ENCODE measurements at places on chromosomes 4 and X. TPM values are rescaled to one million over a fixed set of nuclear protein-coding genes. Genes with fewer than 3 reads are reported as not detected.

DNA sequence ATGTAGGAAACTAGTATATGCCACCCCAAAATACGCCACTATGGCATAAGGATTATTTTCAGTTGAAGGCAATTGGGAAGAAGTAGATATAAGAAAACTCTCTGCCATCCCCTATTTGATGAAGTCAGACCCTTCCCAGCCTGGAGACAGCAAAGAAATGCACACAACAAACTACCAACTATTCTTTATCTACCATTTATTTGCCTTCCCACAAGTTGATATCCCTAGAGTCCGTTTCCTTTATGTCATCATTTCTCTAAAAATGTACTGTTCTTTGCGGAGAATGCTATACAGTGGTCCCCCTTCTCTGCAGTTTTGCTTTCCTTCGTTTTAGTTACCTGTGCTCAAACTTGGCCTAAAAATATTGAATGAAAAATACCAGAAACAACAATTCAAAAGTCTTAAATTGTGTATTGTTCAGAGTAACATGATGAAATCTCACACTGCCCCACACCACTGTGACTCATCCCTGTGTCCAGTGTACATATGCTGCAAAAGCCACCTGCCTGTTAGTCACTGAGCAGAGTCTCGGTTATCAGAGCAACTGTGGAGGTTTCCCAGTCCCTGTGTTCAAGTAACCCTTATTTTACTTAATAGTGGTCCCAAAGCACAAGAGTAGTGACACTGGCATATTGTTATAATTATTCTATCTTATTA is 152.3 kb downstream of the WDFY3 start:
- DNase-seq, result peak; percentile 62

DNA sequence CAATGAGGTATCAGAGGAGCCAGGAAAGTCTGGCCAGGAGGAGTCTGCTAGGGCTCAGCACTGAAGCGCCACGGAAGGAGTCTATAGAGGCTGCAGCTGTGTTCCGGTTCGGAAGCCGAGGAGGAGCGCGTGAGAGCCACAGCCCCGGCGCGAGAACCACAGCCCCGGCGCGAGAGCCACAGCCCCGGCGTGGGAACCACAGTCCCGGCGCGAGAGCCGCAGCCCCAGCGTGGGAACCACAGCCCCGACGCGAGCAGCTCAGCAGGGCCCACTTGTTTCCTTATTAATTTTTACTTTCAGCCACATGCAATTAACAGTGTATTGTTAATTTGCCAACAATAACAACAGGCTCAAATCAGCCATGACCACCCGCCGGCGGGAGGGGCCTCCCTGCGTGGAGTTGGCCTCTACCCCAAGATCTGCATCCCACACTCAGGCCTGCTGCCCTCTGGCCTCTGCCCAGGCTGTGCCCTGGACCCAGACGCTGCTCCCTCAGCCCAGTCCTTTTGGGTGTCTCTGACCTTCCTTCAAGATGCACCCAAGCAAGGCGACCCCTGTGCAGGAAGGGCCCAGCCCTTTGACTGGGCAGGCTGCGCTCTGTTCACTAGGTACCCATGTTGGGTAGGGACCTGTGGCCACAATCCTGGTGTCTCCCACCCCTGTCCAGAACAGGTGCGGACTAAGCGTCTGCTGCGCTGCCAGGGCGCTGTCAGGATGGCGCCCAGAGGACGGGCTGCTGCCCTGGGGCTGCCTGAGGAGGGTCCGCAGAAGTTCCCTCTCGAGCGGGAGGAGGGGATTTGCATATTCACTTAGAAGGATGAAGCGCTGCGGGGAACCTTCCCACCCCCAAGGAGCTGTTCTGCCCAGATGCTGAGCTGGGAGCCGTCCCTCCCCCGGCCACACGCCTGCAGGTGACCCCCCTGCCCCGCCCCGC is 113.8 kb downstream of the ADRA2C start:
- no peak for DNase-seq

GRCh38 chr4:14254926-14255325 is 627.4 kb upstream of the BOD1L1 start:
- no peak for DNase-seq

DNA sequence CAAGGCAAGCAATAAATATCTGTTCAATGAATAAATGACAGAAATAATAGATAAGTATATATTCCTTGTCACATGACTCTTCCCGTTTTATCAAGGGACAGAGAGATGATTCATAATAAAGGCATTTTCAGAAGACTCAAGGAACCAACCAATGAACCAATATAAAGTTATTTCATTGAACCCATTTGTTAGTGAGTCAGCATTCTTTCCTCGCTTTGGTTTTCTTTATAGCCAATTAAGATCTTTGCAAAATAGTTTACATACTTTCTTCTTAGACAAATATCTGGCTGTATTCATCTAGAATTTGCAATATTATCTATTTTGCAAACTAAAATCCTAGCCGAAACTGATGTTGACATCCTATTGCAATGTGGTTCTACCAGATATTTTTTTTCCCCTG is 269.4 kb downstream of the IL15 start:
- peak; percentile 94 for DNase-seq

GRCh38 chr4:182207830-182208396 is 35.3 kb upstream of the TENM3 start:
- peak; percentile 77 for DNase-seq

DNA sequence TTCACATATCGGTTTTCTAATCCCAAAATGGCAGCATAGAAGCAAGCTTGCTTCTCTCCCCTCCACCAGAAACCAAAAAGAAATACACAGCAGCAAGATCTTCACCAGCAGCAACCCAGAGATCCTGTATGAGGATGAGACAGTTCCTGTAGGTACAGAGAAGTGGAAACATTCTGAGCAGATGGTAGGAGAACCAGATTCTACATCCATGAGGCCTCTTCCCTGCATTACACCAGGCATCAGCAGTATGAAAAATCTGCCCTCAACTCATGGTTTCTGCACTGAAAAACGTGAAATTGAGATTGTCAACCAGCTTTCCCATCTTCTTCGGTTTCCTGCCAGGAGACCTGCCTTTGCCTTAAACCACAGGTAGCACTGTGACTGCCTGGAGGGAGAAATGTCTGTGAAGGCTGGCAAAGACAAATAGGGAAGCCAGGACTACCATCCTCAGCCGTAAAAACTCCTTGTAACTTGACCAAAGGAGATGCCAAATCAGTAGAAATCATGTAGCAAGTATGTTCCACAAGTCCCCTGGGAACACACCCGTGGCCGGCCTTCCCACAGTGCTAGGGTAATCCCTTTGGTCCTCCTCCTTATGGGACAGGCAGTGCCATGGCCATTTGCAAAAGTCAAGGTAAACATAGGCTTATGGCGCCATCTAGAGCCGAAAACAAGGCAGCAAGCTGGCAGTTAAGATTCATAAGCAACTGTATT is 24.0 kb upstream of the MTHFD2L start:
- no peak for DNase-seq

DNA sequence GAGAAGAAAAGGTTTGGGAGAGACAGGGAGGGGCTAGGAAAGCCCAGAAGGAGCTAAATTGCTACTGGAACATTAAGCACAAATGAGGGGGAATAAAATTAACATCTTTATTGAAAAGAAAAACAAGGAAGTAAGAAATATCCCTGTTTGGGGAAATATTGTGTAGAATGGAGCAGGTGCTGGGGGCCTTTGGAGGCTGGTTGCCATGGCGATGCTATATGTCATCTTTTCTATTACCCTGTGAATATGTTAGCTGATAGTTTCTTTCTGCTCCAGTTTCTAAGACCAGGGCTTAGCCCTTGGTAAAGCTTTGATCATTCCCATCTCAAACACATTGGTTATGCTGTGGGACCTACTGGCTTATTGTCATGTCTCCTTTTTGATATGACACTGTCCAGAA is 28.7 kb downstream of the TMEM31 start:
- DNase-seq, result no peak

- peak; percentile 97 for DNase-seq
Observed at GRCh38 chr4:53321151-53321983, 44.5 kb downstream of the SCFD2 start.

DNA sequence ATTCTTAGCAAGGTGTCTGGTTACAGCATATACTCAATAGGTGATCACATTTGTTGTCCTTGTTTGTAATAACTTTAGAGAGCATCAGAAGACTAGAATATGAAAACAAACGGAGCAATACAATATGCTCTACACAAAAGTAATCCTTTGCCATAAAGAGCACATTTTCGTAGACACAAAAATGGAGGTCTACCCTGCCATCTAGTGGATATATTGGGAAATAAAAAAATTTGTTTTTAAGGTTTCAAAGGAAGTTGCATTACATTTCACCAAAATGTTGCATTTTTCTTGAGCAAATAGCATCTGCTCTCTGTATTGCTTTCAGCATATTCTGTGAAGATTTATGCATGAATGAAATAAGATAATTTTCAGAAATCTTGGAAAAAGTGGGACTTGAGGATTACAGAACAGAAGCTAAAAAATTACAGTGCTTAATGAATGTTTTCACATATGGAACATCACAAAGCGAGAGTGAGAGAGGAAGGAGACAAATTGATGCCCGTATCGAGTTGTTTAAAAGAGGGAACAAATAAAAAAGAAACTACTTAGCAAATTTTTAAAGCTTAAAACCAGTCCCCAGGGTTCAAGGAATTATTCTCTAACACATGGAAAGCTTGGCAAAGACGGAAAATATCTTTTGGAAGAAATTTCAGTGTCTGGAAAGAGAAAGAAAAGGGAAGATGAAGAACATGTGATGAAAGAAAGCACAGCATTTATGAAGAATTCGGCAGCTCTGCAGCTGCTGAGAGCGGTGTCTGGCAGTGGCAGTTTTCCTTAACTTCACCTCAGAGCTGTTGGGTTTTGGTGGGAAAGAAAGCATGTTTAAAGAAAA is 390.1 kb downstream of the ANKRD50 start:
- no peak for DNase-seq

GRCh38 chr4:22417408-22417807 is 98.5 kb downstream of the ADGRA3 start:
- no peak for DNase-seq

GRCh38 chr4:173317004-173317403 is 17.2 kb downstream of the HMGB2 start:
- DNase-seq, result no peak

GRCh38 chrX:153060095-153060445 is 3.8 kb downstream of the PNMA3 start:
- DNase-seq, result no peak

DNA sequence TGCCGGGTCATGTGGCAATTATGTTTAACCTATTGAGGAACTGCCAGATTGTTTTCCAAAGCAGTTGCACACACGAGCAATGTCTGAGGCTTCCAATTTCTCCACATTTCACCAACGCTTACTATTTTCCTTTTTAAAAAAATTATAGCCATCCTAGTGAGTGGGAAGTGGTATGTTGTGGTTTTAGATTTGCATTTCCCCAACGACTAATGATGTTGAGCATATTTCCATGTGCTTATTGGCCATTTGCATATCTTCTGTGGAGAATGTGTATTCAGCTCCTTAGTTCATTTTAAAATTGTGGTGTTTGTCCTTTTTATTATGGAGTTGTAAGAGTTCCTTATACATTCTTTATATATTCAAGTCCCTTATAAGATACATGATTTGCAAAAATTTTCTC is 60.2 kb downstream of the MTMR1 start:
- DNase-seq, result no peak

GRCh38 chr4:122914938-122915337 is 7.5 kb downstream of the NUDT6 start:
- no peak for DNase-seq

DNA sequence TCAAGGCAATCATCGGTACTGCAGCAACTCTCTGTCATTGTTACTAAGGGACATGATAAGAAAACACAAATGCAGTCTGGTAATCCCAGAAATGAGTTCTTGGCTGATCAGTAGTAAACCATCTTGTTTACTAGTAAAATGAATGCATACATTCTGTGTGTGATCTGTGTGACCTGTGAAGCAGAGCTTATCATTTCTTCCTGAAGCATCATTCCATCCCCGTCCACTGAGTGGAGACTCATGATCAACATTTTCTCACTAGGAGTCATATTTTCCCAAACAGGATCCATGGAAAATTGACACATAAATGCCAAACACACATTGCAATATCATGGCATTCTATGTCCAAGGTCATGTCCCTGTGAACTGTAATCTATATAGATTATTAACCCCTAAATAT is 226.1 kb downstream of the ANKRD50 start:
- DNase-seq, result no peak

GRCh38 chr4:109548655-109549054 is 11.4 kb upstream of the MCUB start:
- DNase-seq, result no peak

DNA sequence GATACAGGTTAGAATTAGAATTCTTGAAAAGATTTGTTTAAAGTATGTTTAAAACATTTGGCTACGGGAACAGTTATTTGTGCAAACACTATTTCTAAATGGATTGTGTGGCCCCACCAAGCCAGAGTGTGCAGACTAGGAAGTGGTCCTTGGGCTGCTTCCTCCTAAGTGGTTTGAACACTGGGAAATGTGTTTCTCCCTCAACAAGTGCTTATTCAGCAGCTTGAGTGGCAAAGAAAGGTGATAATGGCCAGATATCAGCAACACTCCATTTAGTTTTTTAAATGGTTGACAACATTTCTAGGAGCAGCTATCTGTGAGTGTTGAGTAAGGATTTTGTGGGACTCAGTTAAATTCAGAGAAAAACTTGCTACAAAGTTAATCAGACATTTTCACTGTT is 141.4 kb upstream of the LNX1 start:
- no peak for DNase-seq

- no peak for DNase-seq
Observed at GRCh38 chrX:45664727-45665290, 464.1 kb upstream of the DIPK2B start.

GRCh38 chr4:5824227-5824626 is 68.7 kb downstream of the CRMP1 start:
- DNase-seq, result no peak

- DNase-seq, result peak; percentile 78
Observed at GRCh38 chr4:153513596-153513995, 47.4 kb downstream of the TMEM131L start.

DNA sequence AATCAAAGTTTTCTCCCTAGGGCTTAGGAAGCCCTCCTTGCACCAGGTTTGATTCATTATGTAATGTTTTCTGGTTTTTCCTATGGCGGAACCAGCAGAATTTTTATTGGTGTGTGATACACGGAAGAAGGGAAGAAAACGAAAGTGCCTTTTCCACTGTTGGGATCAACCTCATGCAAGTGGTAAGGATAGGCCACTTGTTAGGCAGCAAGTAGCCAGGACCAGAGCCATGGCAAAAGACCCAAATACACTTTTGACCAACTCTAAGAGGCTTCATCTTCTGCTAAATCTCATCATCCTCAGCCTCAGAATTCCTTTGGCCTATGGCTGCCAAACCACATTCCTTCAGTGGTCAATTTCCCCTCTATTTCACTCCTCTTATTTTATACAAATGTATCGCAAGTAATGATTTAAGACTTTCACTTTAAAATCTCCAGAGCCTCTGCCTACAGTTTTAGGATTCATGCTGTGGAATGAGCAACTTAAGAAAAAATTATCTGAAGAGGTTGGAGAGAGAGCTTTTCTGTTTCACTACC is 21.2 kb downstream of the PPAT start:
- DNase-seq, result no peak

Gene SMR3B
- polyA plus RNA-seq, result not detected

Gene GC
- polyA plus RNA-seq, result not detected

Gene DIAPH2
- polyA plus RNA-seq, result 5.9 TPM

Gene CCNB3
- polyA plus RNA-seq, result 0.59 TPM

Gene ZIC3
- polyA plus RNA-seq, result not detected

Gene MMRN1
- not detected for polyA plus RNA-seq

Gene TEX13D
- polyA plus RNA-seq, result not detected

Gene SERPINA7
- not detected for polyA plus RNA-seq

Data from BJ (cell line).